ENCODE measurements at places on chromosomes 5 and 9.

- DNase-seq: no peak
Observed at GRCh38 chr5:21254161-21254560, 1266.2 kb upstream of the CDH18 start.

GRCh38 chr5:11105696-11106095 lies 344.7 kb upstream of the DAP start:
- no peak for DNase-seq

- DNase-seq: no peak
Observed at GRCh38 chr5:175873088-175873454, 1.7 kb downstream of the CPLX2 start.

- no peak for DNase-seq
Observed at GRCh38 chr5:50700706-50701105, 34.3 kb downstream of the PARP8 start.

GRCh38 chr9:78692871-78693270 lies 395.9 kb downstream of the PSAT1 start:
- no peak for DNase-seq

DNA sequence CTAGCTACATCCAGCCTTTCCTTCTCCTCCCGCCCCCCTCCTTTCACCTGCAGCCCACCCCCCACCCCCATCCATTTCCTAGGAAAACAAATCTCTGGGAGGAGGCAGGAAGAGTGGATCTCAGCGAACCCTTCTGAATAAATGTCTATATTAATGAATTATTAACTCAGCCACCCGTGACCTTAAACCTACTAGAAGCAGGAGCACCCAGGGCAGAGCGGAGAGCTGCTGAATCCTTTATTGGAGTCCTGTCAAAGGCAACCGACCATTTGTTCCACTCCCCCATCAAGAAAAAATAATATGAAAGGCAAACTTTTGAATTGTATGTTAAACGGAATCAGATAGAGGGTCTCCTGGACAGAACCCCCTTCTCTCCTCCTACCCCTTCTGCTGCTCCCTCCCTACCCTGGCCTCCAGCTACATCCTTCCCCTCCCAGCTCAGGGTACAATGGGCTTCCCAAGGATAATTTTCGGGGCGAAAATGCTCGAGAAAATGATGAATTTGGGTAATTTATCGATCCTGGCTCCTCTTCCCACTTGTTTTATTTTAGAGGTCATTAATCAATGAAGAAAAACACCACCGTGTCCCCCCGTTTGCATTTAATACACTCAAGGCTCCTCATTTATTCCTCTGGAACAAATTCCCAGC lies 3.3 kb upstream of the PRDM6 start:
- DNase-seq: no peak

DNA sequence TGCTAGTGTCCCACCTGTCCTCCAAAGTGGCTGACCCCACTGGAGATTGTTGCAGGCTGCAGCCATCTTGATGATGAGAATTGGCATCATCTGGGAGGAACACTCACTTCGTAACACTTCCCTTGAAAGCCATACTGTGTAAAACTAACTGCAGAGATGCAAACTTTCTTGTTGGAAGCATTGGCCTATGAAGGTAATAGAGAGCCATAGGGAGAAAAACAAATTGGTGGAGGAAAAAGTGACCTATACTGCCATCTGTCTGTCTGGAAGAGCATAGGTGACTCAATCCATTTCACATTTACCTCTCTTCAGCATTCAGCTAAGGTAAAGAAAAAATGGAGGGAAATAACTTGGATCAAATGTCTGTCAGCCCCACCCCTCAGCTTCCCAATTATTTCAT lies 473.4 kb downstream of the NTRK2 start:
- DNase-seq: peak; percentile 2

- DNase-seq: peak; percentile 19
Observed at GRCh38 chr9:136848393-136849037, 694 bp upstream of the PHPT1 start.

DNA sequence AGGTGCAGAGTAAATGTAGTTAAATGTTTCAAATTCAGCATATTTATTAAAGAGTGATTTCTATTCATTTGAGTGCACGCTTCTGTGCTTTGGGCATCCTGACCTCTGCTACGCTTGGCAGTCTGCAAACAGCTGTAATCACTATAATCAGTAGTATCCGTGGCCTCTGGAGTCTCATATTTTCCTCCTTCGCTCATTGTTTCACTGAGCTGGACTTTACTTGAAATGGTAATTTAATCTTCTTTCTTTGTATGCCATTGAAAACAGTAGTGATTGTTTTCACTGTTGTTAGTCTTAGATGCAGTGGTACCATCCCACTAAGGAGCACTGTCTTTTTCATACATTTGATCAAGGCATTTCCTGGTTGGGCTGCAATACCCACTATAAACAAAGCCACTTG lies 43.5 kb upstream of the CAVIN4 start:
- DNase-seq: no peak

GRCh38 chr5:140574165-140574564 lies 9.5 kb downstream of the SLC35A4 start:
- no peak for DNase-seq

DNA sequence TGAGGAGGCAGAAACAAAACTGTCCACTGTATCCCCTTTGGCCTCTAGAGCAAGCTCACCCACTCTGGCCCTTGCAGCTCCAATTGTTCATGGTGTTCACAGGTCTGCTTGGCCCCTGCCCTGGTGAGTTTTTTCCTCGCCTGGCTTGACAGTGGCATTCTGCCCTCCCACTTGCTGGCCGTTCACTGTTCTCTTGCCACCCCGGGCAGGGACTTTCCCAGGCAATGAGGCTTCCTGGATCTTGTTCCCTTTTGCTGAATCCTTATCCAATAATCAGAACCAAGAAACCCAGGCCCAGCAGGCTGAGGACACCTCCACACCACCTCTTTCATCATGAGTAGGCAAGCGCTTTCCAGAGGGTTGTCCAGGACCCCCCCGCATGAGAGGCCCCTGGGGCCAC lies 31.2 kb downstream of the ZNF618 start:
- no peak for DNase-seq

DNA sequence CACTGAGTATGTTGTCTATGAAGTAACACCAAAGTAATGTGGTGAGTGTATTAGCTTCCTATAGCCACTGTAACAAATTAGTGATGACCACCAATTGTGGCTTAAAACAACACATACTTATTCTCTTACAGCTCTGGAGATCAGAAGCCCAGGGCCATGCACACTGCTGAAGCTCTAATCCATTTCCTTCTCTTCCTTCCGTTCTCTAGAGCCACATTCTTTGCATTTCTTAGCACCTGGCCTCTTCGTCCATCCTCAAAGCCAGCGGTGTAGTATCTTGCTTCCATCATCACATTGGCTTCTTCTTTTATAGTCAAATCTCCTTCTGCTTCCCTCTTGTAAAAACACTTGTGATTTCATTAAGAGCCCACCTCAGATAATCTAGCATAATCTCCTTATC lies 230.3 kb upstream of the RFX3 start:
- DNase-seq: no peak

GRCh38 chr9:16133556-16134227 lies 580.8 kb downstream of the CCDC171 start:
- DNase-seq: peak; percentile 67

DNA sequence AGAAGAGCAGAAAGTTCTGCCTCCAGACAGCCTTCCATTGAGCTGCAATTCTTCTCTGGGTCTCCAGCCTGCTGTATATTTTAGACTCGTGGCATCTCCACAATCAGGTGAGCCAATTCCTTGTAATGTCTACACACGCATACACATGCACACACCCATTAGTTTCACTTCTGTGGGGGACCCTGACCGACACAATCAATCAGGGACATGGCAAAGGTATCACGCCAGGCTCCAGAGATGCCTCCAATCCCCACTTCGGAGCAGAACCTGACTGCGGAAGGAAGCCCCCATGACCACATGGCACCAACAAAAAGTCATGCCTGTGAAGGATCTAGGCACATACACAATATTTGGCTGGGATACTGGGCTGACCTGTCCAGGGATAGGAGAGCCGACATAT lies 21.4 kb downstream of the SEMA4D start:
- no peak for DNase-seq

DNA sequence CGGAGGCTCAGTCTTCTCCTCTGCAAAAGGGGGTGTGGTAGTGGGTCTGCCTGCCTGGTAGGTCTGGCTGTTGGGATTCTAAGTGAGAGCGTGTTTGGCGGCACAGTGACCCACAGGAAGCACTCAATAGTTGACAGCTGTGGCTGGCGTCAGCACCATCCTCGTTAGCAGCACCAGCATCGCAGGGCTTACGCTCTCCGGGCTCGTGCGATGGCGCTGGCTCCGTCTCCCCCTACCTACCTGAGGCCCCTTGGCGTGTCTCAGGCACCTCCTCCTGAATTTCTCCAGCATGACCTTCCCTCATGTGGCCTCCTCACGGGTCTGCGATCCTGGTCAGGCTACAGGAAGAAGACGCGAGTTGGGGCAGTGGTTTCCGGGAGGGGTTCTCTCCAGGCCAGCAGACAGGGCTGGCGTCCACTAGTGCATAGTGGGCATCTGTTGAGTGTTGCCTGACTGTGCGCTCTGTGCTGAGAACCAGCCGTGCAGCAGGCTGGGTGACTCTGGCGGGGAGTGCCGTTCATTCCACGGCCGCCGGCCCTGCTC lies 66.9 kb downstream of the HMCN2 start:
- DNase-seq: no peak

- DNase-seq: no peak
Observed at GRCh38 chr9:123689701-123690428, 240.1 kb downstream of the DENND1A start.

DNA sequence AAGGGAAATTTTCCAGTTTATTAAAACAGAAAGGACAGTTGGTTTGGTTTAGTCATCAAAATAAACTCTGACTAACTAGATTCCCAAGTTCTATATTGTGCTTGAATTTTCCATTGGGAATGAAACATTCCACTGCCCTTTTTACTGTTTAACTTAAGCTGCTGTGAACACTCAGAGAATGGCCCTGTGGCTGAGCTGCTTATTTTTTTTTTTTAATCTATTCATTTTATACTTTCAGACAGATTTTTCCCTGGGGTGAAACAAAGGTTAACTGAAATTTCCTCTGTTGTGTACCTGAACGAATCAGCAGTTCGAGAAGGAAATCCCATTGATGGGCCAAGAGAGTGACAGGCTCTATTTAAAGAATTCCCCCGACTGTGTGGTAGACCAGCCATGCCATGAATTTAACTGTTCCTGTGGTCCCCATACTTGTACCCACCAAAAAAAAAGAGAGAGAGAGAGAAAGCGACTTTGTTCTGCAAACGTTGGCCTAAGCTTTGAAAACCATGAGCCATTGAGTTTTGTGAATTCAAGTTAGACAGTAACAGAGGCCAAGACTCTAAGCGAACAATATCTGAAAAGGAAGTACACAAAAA lies 138.7 kb upstream of the GRHPR start:
- DNase-seq: peak; percentile 73

DNA sequence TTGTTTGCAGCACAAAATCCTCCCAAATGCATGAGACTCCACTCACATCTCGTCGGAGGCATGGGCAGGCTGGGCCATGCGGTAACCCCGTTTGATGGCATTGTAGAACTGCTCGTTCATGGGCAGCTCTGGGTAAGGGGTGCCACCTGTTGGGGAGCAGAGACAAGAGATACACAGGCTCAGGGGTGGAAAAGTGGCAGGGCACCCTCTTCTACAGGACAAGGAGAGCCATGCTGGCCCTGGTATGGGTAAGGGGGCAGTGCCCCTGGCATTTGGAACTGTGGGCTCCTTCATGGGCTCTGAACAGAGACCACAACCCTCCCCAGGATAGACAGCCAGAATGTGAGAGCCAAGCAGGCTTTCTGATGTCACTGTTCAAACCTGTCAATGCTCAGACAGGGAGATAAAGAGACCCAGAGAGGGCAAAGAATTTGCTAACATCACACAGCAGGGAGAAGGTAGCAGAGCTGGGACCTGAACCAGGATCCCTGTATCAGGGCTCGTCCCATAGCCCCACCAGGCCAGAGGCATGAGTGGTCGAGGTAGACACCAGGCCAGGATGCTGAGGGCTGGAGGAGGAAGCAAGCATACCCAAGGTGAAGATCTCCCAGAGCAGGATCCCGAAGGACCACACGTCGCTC lies 33.2 kb upstream of the CSF1R start:
- no peak for DNase-seq

- no peak for DNase-seq
Observed at GRCh38 chr5:150217038-150217437, 27.2 kb downstream of the SLC6A7 start.

DNA sequence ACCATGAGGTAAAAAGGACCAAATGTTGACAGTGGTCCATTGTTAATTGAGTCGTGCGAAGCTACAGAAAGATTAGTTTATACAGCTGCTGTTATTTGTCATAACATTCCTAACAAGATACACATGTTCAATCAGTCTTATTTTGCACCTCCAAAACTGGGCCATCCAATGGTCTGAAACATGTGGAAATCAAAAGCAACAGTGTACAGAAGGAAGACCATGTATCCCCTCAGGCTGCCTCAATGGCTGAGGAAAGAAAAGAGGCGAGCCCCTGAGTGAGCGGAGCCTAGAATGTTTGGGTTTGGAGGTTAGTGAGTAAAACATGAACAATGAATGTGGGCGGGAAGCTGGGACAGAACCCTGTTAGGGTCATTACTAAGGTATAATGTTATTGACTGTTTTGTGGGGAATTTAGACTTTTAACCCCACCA lies 35.6 kb downstream of the NFIB start:
- DNase-seq: peak; percentile 85

- DNase-seq: peak; percentile 18
Observed at GRCh38 chr9:132942541-132943182, 1.8 kb downstream of the TSC1 start.

- no peak for DNase-seq
Observed at GRCh38 chr5:122118356-122118948, 10.9 kb upstream of the ZNF474 start.

- DNase-seq: no peak
Observed at GRCh38 chr5:122985006-122985700, 51.4 kb downstream of the PPIC start.

- DNase-seq: no peak
Observed at GRCh38 chr9:78031444-78031892, at the start of gene GNAQ. Gene GNAQ (minus strand): TSS chr9:78031811. CDS start chr9:78031235, 576 bp downstream.

- peak; percentile 98 for DNase-seq
Observed at GRCh38 chr9:12784461-12785259, 9.8 kb downstream of the LURAP1L start.

Data from fibroblast of mammary gland (primary cell).